NCI-H187 (cell line): ENCODE measurements at places on chromosomes 2 and 18.

DNA sequence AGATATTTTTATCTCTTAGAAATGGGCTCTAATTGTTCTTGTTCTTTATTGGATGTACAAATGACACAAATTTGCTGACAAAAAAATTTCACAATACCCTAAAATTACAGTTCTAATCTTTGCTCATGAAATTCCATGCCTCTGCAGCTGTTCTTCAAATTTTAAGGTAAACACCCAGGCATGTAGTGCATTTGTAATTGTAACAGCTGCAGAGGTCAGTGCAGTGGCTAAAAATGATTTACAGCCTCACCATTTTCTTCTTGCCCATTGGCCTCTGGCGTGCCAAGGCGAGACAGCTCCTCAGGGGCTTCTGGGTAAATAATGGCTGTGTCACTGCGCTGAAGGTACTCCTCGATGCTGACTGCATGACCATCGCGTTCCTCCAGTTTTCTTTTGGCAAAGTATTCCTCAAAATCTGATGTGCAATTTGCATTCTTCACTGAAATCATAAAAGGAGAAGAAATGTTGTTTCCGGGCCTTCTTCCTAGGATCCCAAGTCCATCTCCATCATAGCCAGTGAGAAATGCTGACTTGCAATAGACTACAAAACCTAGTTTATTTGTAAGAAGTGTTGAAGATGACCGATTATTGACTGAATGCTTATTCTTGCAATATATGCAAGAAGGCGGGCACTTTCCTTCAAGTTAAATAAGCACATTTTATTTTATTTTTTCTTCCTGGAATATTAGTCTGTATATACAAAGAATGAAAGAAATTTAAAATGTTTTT, 115.2 kb downstream of the ZEB2 start:
- DNase-seq, result no peak

DNA sequence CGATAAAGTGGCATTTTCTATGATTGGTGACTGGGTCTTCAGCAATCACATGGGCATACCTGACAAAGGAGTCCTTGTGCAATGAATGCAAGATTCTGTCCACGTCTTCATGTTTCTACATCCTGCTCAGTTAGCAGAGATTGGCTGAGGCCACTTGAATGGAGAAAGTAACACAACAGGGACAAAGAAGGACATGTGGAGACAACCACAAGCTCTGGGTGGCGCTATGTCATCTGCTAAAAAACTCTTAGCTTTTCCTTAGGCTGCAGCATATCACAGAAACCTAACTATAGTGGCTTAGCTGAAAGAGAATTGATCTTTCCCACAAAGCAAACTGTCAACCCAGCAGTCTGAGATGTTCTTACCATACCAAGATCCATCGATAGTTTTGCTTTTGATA, 1109.7 kb downstream of the SOCS6 start:
- DNase-seq, result peak; percentile 6

DNA sequence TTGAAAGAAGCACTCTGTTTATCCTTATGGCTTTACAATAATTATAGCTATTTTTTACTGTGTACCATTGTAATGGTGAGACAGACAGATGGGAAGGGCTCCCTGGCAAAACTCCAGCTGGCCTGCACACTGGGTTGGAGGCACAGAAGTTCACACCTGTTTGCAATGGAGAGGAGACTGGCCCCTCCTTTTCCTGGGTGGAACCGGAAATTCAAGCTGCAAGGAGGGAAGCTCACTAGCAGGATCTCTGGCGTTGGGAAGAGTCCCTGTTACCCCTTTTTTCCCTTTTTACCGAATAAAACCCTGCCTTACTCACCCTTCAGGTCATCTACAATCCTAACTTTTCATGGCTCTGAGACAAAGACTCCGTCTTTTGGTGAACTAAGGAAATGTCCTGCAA, 100.3 kb upstream of the TFPI start:
- DNase-seq, result no peak

GRCh38 chr18:23629444-23629946, 33.2 kb downstream of the ANKRD29 start:
- DNase-seq, result peak; percentile 11

DNA sequence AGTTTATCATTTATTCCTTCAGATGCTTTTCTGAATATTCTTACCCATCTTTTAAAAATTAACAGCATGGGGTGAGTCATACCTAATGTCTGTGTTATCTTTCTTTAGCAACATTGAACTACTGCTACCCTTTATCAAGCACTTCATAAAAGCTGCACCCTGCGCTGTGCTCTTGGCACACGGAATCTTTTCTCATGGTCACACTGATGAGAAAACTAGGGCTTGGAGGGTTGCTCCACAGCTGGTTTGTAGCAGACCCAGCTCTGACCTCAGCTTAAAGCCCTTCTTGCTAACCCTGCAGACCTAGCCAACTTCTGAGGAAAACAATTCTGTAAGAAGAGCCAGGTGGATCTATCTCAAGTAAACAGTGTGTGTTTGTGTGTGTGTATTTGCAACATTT, 106.3 kb downstream of the RNF144A start:
- no peak for DNase-seq

DNA sequence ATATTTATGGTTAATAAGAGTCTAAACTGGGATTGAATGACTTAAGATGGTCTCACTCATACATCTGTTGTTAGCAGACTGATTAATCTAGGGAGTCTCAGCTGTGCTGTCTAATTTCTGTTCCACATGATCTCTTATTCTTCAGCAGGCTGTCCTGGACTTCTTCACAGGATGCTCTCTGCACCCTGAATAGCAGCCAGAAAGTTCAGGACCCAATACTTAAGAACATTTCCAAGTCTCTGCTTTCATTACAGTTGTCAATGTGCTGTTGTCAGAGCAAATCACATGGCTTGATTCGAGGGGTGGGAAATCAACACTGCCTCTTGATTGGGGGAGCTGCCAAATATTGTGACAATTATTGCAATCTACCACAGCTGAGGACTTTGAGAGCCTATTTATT, 627.1 kb upstream of the SLC8A1 start:
- no peak for DNase-seq

DNA sequence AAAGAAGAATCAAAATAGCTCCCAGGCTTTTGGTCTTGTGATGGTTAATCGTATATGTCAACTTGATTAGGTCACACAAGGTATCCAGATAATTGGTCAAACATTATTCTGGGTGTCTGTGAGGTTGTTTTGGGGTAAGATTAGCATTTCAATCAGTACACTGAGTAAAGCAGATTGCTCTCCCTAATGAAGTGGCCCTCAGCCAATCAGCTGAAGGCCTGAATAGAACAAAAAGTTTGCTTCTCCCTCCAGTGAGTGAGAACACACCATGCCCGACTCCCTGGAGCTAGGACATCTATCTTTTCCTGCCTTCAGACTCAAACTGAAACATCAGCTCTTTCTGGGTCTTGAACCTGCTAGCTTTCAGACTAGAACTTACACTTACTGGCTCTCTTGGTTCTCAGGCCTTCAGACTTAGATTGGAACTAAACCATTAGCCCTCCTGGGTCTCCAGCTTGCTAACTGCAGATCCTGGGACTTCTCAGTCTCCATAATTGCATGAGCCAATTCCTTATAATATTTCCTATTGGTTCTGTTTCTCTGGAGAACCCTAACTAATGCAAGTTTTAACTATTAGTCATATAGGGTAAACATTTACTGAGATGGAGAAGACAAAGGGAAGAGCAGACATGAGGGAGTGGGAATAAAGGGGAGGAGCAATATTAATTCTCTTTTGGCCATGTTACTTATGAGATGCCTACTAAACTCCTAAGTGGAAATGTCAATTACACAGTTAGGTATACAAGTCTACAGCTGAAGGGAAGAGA, 25.5 kb downstream of the LNPK start:
- no peak for DNase-seq

DNA sequence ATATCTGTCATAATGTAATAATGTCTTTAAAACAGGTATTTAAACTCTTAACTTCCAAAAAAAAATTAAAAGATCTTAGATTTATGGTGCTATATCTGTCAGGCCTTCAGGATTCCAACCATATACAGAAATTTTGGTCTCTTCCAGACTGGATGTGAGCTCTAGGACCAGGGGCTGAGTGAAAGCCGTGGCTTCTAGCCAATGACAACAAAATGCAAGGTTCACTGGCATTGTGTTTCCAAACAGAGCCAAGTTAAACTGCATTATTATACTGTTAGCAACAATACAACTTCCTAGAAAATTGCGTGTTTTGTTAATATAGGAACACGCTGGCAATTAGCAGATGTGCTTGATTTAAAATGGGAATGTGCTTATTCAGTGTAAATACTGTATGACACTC, 809.8 kb upstream of the SOX11 start:
- DNase-seq, result no peak
